WERI-Rb-1 (cell line): ENCODE measurements at places on chromosomes 1 and 21.

DNA sequence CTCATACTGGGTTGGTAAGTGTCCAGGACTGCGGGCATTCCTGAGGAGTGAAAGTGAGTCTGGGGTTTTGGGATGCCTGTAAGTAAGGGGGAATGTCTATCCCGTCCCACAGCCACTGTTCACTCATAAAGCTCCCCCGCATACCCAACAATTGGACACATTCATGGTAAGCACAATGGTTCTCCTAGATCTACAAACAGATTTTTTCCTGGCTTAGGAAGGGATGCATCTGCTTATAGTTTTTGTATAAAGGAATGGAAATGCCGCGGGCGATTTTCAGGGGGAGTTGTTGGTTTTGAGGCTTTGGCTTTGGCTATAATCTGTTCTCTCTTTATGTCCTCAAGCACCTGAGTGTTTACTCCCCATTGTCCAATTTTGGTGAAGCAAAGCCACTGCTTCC, 7.1 kb downstream of the ERVH48-1 start:
- no peak for DNase-seq

- DNase-seq = no peak
Measured at GRCh38 chr1:215599418-215600074, 32.4 kb downstream of the KCTD3 start.

GRCh38 chr1:193957556-193958095, 771.2 kb upstream of the B3GALT2 start:
- no peak for DNase-seq

- no peak for DNase-seq
Measured at GRCh38 chr1:61223140-61223539, 140.8 kb downstream of the NFIA start.

DNA sequence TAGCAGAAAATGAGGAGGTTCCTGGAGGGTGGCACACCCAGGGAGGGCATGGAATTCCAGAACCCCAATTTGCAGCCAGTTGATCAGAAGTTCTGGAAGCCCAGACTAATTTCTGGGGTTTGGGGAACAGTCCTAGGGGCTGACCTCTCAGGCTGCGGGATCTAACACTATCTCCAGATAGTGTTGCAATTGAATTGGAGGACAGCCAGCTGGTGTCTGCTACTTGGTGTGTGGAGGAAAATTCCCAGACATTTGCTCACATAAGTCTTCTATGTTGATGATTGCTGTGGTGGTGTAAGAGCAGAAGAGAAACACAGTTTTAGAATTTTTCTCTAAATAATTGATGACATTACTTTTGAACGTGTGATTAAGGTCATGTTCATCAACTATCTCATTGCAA, 154.3 kb upstream of the RNPC3 start:
- DNase-seq = no peak

DNA sequence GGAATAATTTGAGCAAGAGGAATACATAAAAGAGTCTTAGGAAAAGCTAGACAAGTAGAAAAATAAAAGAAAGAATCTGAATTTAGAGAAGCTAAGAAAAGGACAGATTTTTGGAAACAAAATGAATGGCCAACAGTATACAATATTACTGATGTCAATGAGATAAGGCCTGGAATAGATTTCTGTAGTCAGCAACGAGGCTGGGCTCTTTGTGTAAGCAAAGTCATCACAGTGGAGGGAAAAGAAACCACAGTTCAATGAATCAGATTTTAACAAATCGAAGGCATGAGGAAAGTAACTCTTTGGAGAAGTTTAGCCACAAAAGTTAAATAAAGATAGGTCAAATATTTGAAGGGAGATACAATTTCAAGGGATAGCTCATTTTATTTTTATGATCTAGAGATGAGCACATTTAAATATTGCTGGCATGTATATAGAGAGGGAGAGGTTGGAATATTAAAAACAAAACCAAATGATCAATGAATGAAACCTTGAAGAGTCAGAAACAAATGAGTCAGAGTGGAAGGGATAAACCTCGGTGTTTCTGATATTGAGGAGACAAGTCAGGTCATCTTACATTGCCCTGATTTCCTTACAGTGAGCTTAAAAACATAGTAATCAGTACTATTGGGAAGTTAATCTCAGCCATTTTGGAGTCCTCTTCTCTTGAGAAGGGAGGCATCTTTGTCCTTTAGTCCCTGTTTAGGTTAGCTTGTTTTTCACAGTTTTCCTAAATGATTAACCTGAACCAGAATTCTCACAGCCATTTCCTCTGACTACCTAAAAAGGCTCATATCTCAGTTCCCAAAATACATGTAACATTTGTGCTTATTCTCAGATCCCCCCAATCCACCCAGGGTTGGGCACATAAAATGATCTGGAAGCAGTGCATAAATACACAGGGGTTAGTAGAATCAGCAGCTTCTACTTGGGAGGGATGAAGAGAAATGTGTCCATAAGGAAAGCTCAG, 620.0 kb upstream of the B3GALT2 start:
- no peak for DNase-seq

DNA sequence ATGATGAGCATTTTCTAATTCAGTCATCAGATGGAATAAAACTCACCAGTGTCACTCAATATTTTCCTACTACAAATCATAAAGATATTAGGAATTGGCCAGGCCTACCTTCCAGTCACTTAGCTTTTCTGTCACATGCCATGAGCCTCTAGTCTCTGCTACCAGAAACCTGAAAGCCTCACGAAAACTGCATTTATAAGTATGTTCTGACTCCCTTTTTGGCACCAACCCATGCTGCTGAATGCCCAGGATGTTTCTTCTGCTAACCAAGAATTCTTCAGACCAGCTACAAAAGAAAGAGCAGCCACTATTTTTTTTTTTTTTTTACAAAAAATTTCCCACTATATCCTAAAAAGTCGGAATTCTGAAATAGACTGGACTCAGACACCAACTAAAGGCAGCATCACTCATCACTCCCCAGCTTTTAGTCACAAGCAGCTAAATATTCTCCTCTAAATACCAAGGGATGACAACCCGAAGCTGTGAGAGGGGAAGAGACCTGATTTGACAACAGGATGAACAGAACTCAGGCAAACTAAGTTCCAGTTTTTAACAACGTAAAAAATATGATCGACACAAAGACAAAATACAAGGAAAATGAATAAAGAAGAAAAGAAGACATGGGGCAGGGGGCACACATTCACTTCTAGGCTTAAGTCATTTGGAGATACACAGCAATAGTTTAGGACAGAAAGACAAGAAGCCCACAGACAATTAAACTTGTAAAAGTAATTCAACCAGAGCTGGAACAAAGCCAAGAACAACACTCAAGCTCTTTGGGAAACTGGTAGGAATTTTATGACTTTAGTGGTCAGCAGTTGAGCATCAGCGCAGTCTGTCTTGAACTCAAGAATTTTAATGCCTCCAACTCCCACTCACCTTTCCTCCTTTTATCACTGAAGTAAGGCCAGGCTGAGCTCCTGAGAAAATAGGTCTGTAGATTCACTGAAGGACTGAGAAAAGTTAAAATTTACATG, 1.7 kb downstream of the DCAF8 start:
- DNase-seq = no peak

DNA sequence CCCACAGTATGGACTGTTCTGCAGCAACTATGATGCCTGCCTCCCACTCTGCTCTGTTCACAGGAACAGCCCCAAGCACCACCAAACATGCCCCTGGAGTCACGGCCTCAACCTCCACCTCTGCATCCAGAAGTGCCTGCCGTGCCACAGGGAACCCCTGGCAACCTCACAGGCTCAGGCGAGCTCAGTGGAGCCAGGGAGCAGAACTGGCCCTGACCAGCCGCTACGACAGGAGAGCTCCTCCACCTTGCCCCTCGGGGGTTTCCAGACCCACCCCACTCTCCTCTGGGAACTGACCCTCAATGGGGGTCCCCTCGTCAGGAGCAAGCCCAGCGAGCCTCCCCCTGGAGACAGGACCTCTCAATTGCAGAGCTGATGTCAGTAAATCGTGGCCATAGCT, 13.0 kb downstream of the MRAP start:
- no peak for DNase-seq

GRCh38 chr1:106836708-106837107, 219.8 kb upstream of the PRMT6 start:
- no peak for DNase-seq

DNA sequence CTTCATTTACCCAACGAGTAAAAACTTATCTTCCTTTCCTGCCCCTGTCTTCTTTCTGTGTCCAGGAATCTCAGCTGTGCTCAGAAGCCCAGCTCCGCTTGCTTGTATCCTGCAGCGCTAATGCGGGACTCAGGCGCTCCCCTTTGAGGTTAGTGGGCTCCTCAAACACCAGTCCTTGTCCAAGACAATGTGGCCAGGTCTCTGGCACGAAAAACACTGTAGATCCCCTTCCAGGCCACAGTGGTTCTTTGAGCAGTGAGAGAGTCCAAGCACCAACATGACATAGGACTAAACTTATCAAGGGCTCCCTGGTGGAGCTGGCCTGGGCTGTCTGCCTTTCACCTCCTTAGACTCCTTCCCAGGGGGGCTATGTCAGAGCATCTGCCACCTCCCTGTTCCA, 53.7 kb downstream of the PLD5 start:
- no peak for DNase-seq

- peak; percentile 74 for DNase-seq
Measured at GRCh38 chr21:31930001-31930400, 57.2 kb downstream of the HUNK start.

GRCh38 chr1:2355373-2356261, 35.7 kb downstream of the MORN1 start:
- DNase-seq = no peak

DNA sequence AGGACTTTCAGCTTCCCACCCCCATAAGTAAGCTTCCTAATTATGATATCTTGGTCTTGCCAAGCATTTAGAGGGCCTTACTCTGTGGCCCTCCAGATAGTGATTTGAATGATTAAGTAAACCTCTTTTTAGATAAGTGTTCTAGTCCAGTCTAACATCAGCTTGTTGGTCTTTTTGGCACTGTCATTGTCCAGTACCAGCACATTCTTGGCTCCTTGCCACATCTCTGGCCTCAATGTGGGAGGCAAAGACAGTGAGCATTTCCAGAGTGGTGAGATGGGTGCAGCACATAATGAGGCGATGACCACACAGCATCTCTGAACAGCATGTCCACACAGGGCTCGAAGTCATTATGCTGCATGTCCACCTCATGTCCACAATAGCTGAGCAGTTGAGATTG, 6.1 kb downstream of the CAPZA1 start:
- no peak for DNase-seq

DNA sequence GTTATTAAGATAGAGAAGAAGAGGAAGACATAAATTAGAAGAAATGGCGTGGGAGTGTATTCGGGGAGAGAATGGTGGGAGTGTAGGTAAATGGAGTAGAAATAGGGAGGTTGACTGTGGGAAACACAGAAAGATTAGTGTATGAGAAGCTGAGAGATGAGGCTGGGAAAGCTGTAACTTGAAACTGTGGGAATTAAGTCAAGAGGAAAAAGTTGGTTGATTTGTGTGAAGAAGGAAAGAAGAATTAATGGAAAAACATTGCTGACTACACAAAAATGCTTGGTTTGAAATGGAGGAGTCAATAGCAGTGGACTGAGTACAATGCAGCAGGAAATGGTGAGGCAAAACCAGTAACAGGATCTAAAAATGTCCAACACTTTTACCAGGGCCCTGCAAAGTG, 448.3 kb downstream of the PTPRC start:
- DNase-seq = no peak

DNA sequence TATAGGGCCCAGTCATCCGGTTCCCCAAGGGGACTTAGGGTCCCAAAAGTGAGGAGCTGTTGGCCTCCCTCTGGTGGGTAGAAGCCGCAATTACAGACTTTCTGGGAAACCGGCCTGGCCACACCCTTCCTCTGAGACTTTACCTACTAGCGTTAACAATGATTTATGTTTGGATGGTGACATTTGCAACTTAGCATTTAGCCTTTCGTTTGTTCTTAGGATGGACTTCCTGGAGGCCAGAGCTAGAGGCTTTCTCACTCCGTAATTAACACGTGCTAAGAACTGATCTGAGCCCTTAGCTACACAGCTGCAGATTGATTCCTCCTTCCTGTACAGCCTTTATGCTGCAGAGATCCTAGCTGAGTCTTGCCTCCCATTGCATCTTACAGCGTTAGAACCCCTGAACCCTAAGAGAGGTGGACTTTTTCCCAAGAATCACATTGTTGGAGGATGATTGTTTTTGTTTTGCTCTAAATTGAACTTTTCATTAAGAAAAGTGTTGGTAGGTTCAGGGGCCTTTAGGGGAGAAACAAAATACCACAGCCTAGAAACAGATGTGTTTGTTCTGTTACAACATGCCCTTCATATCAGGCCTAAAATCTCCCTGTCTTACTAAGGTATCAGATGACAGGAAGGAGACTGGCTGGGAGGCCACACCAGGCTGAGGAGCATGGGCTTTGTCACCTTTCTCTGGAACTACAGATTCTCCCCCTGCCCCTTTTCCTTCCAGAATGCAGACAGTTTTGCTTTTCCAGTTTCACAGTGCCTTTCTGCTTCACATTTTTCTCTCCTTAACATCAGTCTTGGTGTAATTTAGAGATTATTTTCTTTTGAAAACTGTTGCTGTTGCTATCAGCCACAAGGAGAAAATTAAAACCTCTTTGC, 1.9 kb downstream of the S100A11 start:
- peak; percentile 56 for DNase-seq

DNA sequence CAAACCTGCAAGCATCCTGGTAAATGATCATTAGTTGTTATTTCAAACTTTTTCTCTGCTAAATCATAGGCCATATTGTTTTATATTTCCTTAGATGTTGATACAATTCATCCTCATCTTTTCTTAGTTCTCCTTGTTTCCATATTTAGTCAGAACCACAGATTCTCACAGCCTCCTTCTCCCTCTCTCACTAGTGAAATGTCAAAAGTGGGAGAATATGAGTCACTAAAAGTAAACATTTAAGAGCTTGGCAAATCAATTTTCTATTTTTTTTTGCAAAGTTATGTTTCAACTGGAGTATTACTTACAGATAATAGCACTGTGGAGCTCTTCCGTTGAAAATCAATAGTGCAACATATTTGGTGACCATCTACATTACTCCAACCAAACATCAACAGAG, 308.8 kb downstream of the COL11A1 start:
- DNase-seq = no peak

DNA sequence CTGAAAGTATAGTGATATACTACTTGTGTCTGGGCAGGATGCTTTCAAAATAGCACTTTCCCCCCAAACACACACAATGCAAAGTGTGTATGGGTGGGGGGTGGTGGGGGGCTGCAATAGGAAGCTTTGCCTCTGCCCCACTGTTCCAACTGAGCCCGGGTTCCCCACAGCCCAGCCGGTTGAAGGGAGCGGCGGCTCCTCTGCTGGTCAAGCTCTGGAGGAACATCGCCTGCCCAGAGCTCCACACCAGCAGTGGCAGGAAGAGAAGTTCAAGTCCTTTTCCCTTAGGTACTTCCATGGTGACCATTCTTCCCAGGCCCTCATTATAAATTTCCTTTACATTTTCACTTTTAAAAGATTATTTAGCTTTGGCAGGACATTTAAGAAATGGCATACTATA, 74.9 kb downstream of the CAPZB start:
- peak; percentile 36 for DNase-seq

- DNase-seq = no peak
Measured at GRCh38 chr1:160346958-160347357, 3.8 kb downstream of the NCSTN start.

- DNase-seq = no peak
Measured at GRCh38 chr1:154304664-154305337, 16.1 kb upstream of the AQP10 start.
